ENCODE measurements at places on chromosomes 2 and 18.

DNA sequence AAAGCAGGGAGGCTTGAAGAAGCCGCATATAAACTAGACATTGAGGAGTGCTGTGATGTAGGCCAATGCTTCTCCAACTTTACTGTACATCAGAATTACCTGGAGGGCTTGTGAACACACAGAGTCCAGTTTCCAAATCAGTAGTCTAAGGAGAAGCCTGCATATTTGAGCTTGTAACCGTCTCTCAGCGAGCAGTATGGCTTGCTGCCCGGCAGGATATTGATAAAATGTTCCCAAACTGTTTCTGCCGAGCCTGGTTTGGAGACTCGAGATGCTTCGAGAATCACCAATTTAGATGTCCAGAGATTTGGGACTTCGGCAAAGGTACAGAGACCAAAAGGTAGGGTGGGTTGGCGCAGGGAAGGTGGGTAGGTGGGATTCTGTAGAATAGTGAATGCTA, 11.0 kb upstream of the RAB31 start:
- no peak for DNase-seq
- no peaks in the 10 kb centered on the region for H3K4me1 ChIP-seq
- no peak overlapping the region for H3K4me3 ChIP-seq
- H3K36me3 ChIP-seq = no peaks in the 10 kb centered on the region

GRCh38 chr18:45201489-45201888, 413.8 kb upstream of the SLC14A2 start:
- H3K4me3 ChIP-seq = no peak overlapping the region
- no peak for DNase-seq
- no peaks in the 10 kb centered on the region for H3K36me3 ChIP-seq
- H3K27me3 ChIP-seq = no peaks in the 10 kb centered on the region

- no peaks in the 10 kb centered on the region for H3K27me3 ChIP-seq
- H3K27ac ChIP-seq = no peak overlapping the region
- no peaks in the 10 kb centered on the region for H3K4me1 ChIP-seq
- no peak for DNase-seq
- no peaks in the 10 kb centered on the region for H3K36me3 ChIP-seq
Measured at GRCh38 chr18:42854558-42854957, 260.9 kb downstream of the RIT2 start.

DNA sequence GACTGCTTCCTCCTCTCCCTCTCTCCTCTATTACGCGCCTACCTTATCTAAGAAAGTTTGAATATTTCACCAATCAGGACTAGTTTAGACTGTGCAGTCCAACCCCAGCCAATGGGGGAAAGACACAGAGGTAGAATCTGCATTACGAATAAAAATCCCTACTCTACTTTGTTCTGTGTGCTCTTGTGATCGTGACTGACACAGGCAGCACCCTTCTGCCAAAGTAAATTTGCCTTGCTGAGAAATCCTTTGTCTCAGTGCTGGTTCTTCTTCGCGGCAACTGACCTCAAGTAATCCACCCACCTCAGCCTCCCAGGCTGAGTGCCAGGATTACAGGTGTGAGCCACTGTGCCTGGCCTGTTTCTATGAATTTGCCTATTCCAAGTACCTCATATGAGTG, 8.6 kb upstream of the CDCA7 start:
- no peak for DNase-seq
- H3K36me3 ChIP-seq = no peaks in the 10 kb centered on the region
- no peaks in the 10 kb centered on the region for H3K4me1 ChIP-seq
- no peaks in the 10 kb centered on the region for H3K27me3 ChIP-seq
- no peak overlapping the region for H3K4me3 ChIP-seq
- H3K27ac ChIP-seq = no peak overlapping the region

GRCh38 chr2:225120186-225120585, 77.9 kb upstream of the DOCK10 start:
- H3K36me3 ChIP-seq = no peaks in the 10 kb centered on the region
- no peaks in the 10 kb centered on the region for H3K4me1 ChIP-seq
- no peaks in the 10 kb centered on the region for H3K27me3 ChIP-seq
- no peak overlapping the region for H3K4me3 ChIP-seq

DNA sequence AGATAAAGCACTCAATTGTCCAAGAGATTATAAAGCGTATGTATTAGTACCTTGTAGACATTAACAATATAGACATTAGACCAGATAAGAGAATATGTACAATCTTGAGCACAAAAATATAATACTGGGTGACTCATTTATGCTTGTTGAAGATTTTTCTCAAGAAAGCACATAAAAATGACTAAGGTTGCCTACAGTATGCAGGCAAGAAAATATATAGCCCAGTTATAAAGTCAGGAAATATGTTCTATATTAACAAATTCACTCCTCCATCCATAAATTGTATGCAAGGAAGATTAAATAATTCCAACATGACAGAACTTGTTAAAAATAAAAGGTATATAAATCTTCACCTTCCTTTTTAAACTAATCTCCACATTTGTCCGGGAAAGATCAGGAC, 356.4 kb upstream of the SLC39A10 start:
- no peaks in the 10 kb centered on the region for H3K36me3 ChIP-seq
- H3K4me1 ChIP-seq = no peaks in the 10 kb centered on the region
- DNase-seq = no peak
- H3K4me3 ChIP-seq = no peak overlapping the region
- H3K27ac ChIP-seq = no peak overlapping the region
- no peaks in the 10 kb centered on the region for H3K27me3 ChIP-seq

DNA sequence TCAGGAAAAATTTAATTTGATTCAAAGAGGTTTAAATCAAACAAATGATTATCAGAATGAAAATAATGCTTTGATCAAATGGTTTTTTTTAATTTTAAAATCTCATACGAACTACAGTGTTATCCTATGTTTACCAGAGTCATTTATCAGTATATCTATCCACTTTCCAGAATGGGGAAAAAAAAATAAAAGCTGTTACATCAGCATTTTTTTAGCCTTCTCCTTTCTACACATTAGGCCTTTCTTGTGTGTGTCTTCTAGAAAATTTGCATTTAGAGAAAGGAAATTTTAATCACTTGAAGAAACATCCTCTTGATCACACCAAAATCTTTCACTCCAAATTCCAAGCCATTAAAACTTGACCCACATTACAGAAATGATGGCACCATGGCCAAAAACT, 608.9 kb upstream of the ID2 start:
- no peaks in the 10 kb centered on the region for H3K36me3 ChIP-seq
- no peak overlapping the region for H3K27ac ChIP-seq
- DNase-seq = no peak
- H3K4me1 ChIP-seq = no peaks in the 10 kb centered on the region

- H3K36me3 ChIP-seq = no peaks in the 10 kb centered on the region
- no peak overlapping the region for H3K4me3 ChIP-seq
- DNase-seq = no peak
- no peaks in the 10 kb centered on the region for H3K4me1 ChIP-seq
- H3K27me3 ChIP-seq = no peaks in the 10 kb centered on the region
Measured at GRCh38 chr2:125874564-125874963, 781.4 kb upstream of the GYPC start.

GRCh38 chr2:235754357-235755207, 260.7 kb downstream of the AGAP1 start:
- no peak overlapping the region for H3K27ac ChIP-seq
- H3K4me3 ChIP-seq = no peak overlapping the region
- no peaks in the 10 kb centered on the region for H3K4me1 ChIP-seq
- H3K36me3 ChIP-seq = no peaks in the 10 kb centered on the region

- H3K4me1 ChIP-seq = no peaks in the 10 kb centered on the region
- no peaks in the 10 kb centered on the region for H3K27me3 ChIP-seq
- DNase-seq = no peak
Measured at GRCh38 chr2:224360801-224361251, 41.1 kb downstream of the FAM124B start.

GRCh38 chr2:218019411-218020060, 16.7 kb upstream of the TNS1 start:
- no peak overlapping the region for H3K27ac ChIP-seq
- H3K4me3 ChIP-seq = no peak overlapping the region
- no peaks in the 10 kb centered on the region for H3K27me3 ChIP-seq

DNA sequence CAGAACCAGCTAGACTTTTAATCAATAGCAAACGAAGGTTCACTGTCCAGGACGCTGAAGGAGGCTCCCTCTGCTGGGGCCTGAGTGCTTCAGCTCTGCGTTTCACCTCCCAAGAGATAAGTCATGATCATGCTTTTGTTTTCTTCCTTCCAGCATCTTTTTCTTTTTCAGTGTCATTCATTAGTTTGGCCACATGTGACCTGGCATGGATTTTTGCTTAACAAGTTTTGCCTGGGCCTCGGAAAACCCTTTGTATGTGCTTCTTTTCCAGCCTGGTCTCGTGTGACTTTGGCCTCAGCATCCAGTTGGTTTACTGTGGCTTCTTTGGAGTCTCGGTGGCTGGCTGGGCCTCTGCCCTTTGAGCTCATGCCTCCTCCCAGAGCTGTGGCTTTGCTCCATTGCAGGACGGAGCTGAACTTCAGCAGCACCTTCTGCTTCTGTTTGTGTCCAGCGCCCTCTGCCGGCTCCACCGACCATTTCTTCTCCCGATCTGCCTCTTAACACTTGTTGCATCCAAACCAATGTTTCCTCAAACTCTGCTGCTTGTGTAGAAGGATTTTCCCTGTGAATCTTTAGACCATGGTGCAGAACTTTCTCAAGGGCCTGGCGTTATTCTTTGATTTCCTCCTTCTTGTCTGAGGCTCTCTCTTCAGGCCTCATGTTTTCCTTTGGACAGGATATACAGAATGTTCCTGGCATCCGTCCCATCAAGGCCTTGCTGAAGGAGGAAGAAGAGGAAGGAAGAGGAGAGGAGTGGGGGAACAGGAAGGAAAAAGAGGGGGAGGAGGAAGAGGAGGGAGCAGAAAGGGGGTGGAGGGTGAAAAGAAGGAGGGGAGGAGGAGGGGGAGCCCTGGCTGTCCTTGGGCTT, 23.6 kb upstream of the HES6 start:
- no peaks in the 10 kb centered on the region for H3K27me3 ChIP-seq
- H3K4me1 ChIP-seq = peaks cover 5% of the 10 kb centered on the region
- peak; percentile 96 for DNase-seq
- H3K36me3 ChIP-seq = peaks cover 3% of the 10 kb centered on the region

DNA sequence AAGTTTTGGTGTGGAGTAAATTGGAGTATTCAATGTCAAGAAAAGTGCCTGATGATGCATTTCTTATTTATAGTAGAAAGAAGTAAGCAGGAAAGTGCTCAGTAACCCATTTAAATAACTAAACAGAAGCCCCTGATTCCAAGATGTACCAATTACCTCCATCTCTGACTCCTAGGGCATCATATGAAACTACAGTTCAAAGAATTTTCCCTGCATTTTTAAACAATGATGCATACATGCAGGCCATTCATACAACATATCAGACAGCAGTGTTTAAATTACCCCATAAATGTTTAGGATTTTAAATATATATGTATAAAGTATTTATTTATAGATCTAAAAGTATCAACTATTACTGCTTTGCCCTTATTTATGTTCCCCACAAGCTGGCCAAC, 36.2 kb downstream of the FTCDNL1 start:
- H3K36me3 ChIP-seq = no peaks in the 10 kb centered on the region
- H3K27me3 ChIP-seq = no peaks in the 10 kb centered on the region
- peaks cover 3% of the 10 kb centered on the region for H3K4me1 ChIP-seq
- no peak for DNase-seq

DNA sequence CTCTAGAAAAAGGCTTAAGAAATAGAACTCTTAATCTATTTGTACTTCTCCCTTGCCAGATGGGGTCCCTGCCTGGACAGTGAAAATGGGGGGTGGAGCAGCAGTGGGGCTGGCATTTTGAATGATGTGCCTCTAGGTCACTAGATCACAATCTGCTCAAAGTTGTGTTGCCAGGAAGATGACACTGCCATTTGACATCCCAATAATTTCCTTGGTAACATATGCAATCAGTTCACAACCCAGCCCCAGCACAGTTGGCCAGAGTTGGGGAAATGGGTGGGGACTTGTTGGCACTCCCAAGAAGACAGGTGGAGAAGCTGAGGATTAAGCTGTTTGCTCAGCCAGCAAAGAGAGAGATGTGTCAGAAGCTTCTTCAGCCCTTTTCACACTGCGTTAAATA, 558.3 kb upstream of the KLHL29 start:
- no peak overlapping the region for H3K4me3 ChIP-seq
- H3K4me1 ChIP-seq = no peaks in the 10 kb centered on the region
- DNase-seq = no peak
- H3K27ac ChIP-seq = no peak overlapping the region

DNA sequence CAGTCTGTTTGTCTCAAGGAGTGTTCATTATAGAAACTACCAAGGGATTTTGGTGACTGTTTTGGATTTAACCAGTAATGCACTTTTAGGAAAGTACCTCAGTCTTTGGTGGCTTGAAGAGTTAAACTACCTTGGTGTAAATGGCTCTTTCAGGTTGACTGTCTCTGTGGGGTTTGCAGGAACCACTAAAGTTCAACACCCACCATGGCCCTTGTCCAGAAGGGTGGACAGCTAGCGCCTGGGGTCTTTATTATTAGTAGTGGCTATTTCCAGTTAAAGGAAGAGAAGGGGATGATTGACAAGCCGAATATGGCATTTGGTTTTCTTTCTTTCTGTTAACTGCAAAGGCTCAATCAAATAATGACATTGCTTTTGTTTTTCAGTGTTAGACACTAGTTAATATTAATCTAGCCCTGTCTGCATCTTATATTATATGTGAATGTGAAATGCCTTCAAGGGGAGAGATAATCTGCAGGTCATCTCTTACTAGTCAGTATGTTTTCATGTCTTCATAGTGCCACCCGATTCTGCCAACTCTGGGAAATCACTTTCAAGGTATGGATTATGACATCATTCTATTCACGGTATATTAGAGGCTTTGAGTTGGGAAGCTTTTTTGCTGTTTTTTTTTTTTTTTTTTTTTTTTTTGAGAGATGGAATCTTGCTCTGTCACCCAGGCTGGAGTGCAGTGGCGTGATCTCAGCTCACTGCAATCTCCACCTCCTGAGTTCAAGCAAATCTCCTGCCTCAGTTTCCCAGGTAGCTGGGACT, 56.4 kb downstream of the MAP4K4 start:
- H3K27me3 ChIP-seq = no peaks in the 10 kb centered on the region
- H3K36me3 ChIP-seq = no peaks in the 10 kb centered on the region
- H3K4me3 ChIP-seq = no peak overlapping the region
- DNase-seq = no peak
- H3K4me1 ChIP-seq = no peaks in the 10 kb centered on the region

GRCh38 chr18:48367557-48367956, 41.6 kb downstream of the ZBTB7C start:
- no peak overlapping the region for H3K4me3 ChIP-seq
- H3K27me3 ChIP-seq = no peaks in the 10 kb centered on the region
- H3K4me1 ChIP-seq = no peaks in the 10 kb centered on the region
- no peak for DNase-seq
